ENCODE measurements at places on chromosomes 5 and 9.
A peak's percentile ranks its signal among the peaks of the same experiment; 100 is the strongest.

DNA sequence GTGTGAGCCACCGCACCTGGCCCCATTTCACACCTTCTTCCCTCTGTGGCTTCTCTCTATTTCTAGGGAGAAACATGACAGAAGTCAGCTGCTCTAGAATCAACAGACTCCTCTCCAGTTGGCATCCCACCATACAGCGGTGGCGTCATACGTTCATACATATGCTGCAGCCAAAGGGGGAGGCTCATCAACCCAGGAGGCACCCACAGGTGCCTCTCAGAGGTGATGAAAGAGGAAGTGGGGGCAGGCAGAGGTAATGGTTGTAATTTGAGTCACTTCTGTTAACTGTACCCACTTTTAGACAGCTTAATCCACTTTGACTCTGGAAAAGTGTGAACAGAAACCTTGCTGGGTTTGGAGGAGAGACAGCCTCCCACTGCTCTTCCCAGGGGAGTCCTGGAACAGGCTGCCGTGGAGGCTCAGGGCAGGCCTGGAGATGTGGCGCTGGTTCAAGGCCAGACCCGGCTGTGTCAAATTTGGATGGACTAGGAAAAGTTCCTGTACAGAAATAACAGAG, 47.3 kb upstream of the SUB1 start:
- peak; percentile 63 for DNase-seq

DNA sequence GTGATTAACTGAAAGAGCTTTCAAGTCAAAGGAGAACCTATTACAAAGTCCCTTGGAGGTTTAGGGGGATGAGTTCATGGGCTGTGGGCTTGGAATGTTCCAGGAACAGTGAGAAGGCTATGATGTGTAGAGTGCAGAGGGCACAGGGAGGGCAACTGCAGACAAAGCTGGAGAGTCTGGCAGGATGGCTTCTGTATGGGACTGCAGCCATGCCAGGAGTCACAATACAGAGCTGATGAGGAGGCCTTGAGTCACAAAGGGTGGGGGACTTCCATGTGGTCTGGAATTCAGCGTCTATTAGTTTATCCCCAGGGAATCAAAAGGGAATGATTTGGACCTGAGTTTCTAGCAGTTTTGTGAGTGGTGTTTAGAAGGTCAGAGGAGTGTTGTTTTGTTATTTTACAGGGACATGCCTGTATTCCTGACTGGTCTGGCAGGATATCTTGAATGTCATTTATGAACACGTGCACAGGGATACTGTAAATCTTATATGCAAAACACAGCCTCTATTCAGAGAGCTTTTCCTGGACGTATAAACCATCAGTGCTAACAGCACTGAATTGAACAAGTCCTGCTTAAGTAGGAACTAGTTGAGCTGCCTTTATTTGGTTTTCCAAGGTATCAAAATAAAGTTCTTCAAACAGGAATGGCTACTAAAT, 14.3 kb upstream of the TEK start:
- no peak for DNase-seq

- no peak for DNase-seq
Measured at GRCh38 chr9:20189871-20190270, 401.0 kb upstream of the SLC24A2 start.

GRCh38 chr5:16707168-16707868, 90.5 kb upstream of the RETREG1 start:
- DNase-seq, result no peak
